ENCODE measurements at places on chromosomes 11 and 22. TPM values are rescaled to one million over a fixed set of nuclear protein-coding genes. Genes with fewer than 3 reads are reported as not detected.

The ISX gene
- not detected for polyA plus RNA-seq

The KCNE3 gene
- not detected for polyA plus RNA-seq

The IGSF9B gene
- 2.3 TPM for polyA plus RNA-seq

The OR52N4 gene
- not detected for polyA plus RNA-seq

The HORMAD2 gene
- 1.2 TPM for polyA plus RNA-seq

The WT1 gene
- polyA plus RNA-seq: not detected

The CENPM gene
- polyA plus RNA-seq: 2.1 TPM

The CCDC188 gene
- polyA plus RNA-seq: not detected

The FGF19 gene
- polyA plus RNA-seq: 6.2 TPM

The NELL1 gene
- 70.4 TPM for polyA plus RNA-seq

The BAIAP2L2 gene
- 2.3 TPM for polyA plus RNA-seq

The OR52K1 gene
- not detected for polyA plus RNA-seq

The APOA4 gene
- not detected for polyA plus RNA-seq

The SGSM1 gene
- 9.2 TPM for polyA plus RNA-seq

The SCGB1A1 gene
- polyA plus RNA-seq: not detected

The CCDC87 gene
- polyA plus RNA-seq: 0.48 TPM

The LRRC10B gene
- 12.4 TPM for polyA plus RNA-seq

The MAJIN gene
- not detected for polyA plus RNA-seq

The UBQLN3 gene
- not detected for polyA plus RNA-seq

The MS4A7 gene
- polyA plus RNA-seq: 0.10 TPM

The FOSL1 gene
- polyA plus RNA-seq: not detected

The E2F8 gene
- 0.07 TPM for polyA plus RNA-seq

The AGBL2 gene
- polyA plus RNA-seq: not detected

The DDI1 gene
- not detected for polyA plus RNA-seq

The FXYD6 gene
- 218 TPM for polyA plus RNA-seq

The C22orf31 gene
- polyA plus RNA-seq: not detected

The CSF2RB gene
- polyA plus RNA-seq: not detected

The DDTL gene
- 0.56 TPM for polyA plus RNA-seq

The MRGPRE gene
- 0.28 TPM for polyA plus RNA-seq

The NRGN gene
- 0.69 TPM for polyA plus RNA-seq

The CD6 gene
- polyA plus RNA-seq: not detected

The RASGRP2 gene
- polyA plus RNA-seq: 13.9 TPM

The PEX16 gene
- polyA plus RNA-seq: 61.1 TPM

The SLC6A5 gene
- polyA plus RNA-seq: not detected

The ZNF280B gene
- polyA plus RNA-seq: 2.3 TPM

The MMP12 gene
- polyA plus RNA-seq: not detected

The EIF4G2 gene
- 989 TPM for polyA plus RNA-seq

The DNHD1 gene
- 5.2 TPM for polyA plus RNA-seq

The H19 gene
- not detected for polyA plus RNA-seq

The GRK2 gene
- 47.3 TPM for polyA plus RNA-seq

The GRM5 gene
- 11.8 TPM for polyA plus RNA-seq

The CDC45 gene
- polyA plus RNA-seq: 1.5 TPM

The MFNG gene
- polyA plus RNA-seq: not detected

The MRGPRX4 gene
- not detected for polyA plus RNA-seq

The POTEH gene
- not detected for polyA plus RNA-seq

The PANX3 gene
- polyA plus RNA-seq: not detected

The PAX6 gene
- polyA plus RNA-seq: 72.6 TPM

The DNAJC24 gene
- polyA plus RNA-seq: 47.3 TPM

The PTGDR2 gene
- 0.51 TPM for polyA plus RNA-seq

The SNX32 gene
- polyA plus RNA-seq: 12.6 TPM

The BIK gene
- polyA plus RNA-seq: 3.1 TPM
